CD8-positive, alpha-beta T cell (primary cell): ENCODE measurements at places on chromosomes 16 and 17.
A peak's percentile ranks its signal among the peaks of the same experiment; 100 is the strongest.

DNA sequence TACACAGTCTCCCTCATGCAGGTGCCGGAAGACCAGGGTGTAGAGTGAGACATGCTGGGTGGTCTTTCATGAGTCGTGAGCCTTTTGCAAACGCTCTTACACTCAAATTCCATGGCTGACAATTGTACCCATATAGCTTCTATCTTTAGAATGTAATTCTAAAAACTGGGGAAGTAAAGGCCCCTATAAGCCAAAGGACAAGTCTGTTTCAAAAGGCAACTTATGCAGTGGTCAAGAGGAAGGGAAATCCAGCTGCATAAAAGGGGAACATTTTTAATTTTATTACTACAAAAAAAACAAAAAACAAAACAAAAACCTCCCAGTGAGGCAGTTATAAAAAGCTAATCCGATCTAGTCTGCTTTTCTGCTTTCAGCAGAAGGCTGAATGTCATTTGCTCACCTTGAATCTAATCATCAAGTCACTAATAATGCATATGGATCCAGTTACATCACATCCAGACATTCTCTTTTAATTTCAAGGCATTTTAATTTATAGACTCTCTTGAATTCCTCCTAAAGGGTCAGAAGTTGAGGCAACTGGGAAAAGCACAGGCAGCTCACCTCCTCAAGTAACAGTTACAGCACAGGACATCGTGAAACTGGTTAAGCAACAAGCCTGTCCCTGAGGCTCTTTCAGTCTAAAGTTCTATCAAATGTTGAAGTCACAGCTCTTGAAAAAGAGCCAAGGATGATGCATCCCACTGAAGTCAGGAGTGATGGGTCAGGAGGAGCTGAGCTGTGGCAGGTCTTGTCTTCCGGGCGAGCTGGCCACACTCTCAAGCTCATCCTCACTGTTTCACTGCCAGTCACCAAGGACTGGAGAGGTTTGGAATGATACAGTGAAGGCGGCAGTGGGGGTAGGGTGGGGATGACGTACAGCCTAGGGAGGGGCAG lies 99.7 kb downstream of the VPS53 start:
- no peak for DNase-seq

- no peak for DNase-seq
Measured at GRCh38 chr17:50047083-50047482, 8.8 kb upstream of the ITGA3 start.

- no peak for DNase-seq
Measured at GRCh38 chr16:22782314-22782713, 31.6 kb upstream of the HS3ST2 start.

- DNase-seq = no peak
Measured at GRCh38 chr17:31908386-31908785, 6.9 kb upstream of the UTP6 start.

- DNase-seq = peak; percentile 64
Measured at GRCh38 chr16:67173808-67174705, 3.7 kb downstream of the NOL3 start.

DNA sequence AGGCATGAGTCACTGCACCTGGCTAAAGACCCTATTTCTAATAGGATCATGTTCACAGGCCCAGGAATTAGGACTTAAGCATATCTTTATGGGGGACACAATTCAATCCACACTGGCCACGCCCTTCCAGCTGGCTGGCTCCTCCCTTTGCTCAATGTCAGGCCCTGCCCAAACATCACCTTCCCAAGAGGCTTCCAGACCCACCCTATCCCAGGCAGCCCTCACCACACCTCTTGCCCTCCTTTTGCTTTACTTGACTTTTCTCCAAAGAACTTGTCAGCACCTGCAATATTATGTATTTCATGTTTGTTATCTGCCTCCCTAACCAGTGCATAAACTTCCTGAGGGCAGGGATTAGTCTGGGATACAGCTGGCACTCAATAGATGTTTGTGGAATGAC lies 109.6 kb upstream of the CDH5 start:
- DNase-seq = no peak

GRCh38 chr16:11784038-11784369 lies 13.1 kb downstream of the ZC3H7A start:
- no peak for DNase-seq

DNA sequence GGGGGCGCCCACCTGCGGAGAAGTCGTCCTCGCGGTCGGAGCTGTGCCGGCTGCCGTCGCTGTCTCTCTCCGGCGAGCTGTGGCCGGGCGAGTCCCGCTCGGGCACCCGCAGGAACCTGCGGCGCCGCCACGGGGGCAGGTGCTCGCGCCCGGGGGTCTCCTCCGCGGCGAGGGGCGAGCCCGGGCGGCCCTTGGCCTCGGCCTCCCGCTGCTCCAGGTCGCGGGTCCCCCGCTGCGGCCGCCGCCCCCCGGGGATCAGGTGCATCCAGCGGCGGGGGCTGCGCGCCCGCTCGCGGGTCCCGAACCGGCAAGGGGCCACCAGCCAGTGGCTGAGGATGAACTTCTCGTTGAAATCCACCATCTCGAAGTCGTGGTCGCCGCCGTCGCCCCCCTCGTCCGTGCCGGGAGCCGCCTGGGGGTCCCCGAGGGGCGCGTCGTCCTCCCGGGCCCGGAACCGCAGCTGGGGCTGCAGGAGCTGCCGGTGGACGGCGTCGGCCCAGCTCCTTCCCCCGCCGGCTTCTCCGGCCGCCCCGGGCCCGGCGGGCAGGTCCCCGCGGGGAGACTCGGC lies 41.4 kb upstream of the BHLHA9 start:
- peak; percentile 39 for DNase-seq

DNA sequence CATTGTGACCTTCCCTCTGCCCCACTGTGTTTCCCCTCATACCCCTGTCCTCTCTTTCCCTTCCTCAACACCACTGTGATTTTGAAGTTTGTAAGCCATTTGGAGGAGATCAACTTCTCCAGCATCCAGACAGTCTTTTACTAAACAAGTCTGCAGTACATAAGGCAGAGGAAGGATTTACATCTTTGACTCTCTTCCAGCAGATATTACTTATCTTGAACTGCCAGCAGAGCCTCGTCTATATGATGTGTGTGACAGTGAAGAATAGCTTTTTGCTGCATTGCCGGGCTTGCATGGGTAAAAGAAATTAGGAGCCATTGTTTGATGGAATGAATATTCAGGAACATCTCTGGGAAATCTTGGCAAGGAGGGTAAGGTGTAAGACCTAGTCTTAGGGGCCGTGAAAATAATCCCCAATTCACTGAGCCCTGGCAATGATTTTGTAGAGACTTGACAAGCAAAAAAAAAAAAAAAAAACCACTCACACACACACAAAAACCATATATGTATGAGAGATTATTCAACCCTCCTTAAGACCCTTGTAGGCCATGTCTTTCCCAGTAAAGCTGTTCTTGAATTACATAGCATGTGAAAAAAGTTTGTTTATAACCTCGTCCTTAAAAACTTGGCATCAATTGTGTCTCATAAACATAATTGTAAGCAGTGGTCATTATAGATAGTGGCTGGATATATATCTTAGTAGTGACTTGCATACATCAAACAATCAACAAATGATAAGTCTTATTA lies 903.9 kb downstream of the CDH11 start:
- no peak for DNase-seq

DNA sequence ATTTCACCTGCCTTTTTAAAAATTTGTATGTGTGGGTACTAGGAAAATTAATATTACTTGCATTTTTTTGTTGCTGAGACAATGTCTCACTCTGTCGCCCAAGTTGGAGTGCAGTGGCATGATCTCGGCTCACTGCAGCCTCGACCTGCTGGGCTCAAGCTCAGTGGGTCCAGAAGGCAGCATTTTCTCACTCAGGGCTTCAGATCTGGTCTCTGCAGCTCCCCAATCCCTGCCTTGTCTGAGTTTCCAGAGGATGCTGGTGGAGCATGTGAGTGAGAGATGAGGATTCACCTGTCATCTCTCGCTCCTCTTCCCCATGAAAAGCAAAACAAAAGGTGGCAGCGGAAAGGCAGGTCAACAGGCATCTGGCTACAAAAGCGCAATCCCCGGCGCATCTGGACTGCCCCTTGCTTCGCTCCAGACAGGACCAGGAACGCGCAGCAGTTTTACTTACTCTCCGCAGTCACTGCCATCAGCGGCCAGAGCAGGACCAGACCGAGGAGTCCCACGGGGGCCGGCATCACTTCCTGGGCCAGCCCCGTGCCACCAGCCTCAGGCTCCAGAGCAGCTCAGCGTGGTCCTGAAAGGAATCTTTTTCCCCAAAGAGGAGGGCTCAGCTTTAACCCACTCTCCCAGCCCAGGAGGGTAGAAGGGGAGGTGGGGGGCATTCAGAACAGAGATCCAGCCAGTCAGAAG lies 59.9 kb downstream of the LITAF start:
- no peak for DNase-seq

DNA sequence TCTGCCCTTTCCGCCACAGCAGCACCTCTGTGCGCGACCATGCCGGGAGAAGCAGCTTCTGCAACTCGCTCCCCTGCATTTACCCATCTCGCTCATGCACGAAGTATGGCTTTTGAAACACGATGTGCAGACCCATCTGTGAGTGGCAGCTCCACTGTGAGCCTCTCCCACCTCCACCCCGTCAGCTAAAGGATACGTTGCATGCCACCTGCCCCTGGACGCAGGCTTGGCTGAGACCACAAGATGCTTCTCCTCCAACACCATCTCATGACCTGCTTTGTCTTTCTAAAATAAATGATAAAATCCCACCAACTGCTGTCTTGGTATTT lies 100.9 kb downstream of the ZNF778 start:
- DNase-seq = no peak

GRCh38 chr16:70753694-70754325 lies 47.1 kb downstream of the VAC14 start:
- DNase-seq = no peak

DNA sequence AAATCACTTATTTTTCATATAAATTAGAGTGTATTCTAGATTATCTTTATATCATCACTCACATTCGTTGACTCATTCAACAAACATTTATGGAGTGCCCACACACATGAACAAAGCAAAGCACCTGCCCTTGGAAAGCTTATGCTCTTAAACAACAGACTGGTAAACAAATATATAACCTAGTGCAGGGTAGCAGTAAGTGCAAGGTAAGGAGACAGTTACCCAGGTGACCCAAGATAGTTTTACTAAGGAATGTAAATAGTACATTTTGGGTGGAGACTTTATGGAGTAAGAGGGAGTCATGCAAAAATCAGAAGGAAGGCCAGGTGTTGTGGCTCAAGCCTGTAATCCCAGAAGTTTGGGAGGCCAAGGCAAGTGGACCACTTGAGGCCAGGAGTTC lies 40.4 kb upstream of the HELZ start:
- no peak for DNase-seq

GRCh38 chr16:112153-112840 lies 26.2 kb downstream of the NPRL3 start:
- no peak for DNase-seq

DNA sequence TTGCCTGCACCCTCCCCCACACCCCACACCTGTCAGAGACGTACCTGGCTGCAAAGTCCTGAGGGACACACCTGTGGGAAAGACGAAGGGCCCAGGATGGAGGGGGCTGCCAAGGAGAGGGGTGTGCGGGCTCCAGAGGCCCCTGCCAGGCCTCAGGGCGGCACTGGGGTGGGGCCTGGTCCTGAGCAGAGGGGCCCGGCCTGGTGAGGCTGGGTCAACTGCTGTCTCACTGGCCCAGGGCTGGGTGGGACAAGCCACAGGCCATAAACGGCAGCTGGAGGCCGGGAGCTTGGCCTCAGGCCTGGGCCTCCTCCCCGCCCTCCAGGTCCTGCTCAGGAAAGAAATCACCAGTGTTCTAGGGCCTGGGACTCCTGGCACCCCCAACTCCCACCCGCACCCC lies 510 bp downstream of the TPSG1 start:
- peak; percentile 10 for DNase-seq

- no peak for DNase-seq
Measured at GRCh38 chr16:86772671-86773353, 194.5 kb downstream of the FOXL1 start.

DNA sequence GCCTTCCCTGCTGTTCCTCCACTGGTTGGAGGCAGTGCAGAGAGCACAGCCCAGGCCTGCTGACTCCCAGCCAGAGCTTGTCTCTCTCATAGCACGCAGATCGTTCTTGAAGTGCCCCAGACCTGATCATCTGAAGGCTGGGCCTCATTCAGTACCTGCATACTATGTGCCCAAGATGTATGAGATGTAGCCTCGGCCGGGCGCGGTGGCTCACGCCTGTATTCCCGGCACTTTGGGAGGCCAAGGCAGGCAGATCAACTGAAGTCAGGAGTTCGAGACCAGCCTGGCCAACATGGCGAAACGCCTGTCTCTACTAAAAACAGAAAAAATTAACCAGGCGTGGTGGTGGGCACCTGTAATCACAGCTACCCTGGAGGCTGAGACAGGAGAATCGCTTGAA lies 31.0 kb downstream of the WNT3 start:
- no peak for DNase-seq

- no peak for DNase-seq
Measured at GRCh38 chr17:81341516-81342268, 46.6 kb upstream of the SLC38A10 start.

- DNase-seq = no peak
Measured at GRCh38 chr17:15969463-15969862, 24.5 kb downstream of the ADORA2B start.

GRCh38 chr16:48133455-48134211 lies 22.2 kb downstream of the ABCC12 start:
- DNase-seq = no peak

DNA sequence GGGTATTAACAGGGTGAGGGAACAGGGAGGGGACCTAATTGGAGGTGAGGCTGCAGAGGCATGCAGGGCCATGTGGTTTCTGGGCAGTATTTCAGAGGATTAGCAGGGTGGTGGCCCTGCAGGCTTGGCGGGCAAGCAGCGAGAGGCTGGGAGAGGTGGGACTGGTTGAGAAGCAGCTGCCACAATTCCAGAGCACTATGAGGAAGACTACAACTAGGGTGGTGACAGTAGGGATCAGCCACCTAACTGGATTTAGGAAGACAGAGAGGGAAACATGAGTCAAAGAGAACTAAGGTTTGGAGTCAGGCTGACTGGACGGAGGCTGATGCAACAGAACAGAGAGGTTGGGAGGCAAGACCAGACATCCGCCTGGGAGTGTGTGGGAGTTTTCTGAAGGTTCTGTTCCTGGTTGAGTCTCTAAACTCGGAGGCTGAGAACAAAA lies 12.3 kb downstream of the ALOXE3 start:
- DNase-seq = no peak

DNA sequence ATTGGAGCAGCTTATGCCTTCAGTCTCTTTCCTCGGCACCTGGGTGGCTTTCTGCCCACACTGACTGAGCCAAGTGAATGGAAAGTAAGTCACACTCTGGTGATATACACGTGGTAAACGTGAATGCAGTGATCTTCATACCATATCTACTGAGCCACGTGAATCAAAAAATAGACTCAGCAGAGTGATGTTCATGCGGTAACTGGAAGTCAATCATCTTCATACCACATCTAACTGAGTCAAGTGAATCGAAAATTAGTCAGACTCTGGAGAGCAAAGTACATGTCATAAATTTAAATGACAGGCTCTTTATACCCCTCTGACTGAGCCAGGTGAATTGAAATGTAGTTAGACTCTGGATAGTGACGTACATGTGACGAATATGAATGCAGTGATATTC lies 47.1 kb upstream of the ARL4D start:
- no peak for DNase-seq

- no peak for DNase-seq
Measured at GRCh38 chr17:59533694-59534093, 31.7 kb upstream of the DHX40 start.

GRCh38 chr16:66418165-66418962 lies 8.7 kb upstream of the BEAN1 start:
- DNase-seq = no peak

- DNase-seq = no peak
Measured at GRCh38 chr16:69325784-69326171, 4.6 kb downstream of the PDF start.

GRCh38 chr17:2087597-2088211 lies 32.8 kb downstream of the HIC1 start:
- DNase-seq = peak; percentile 67
